Caki2 (cell line): ENCODE measurements at places on chromosomes 6 and 20. TPM values are rescaled to one million over a fixed set of nuclear protein-coding genes. Genes with fewer than 3 reads are reported as not detected.

The SMPDL3A gene
- total RNA-seq = 7.4 and 16.5 TPM in 2 replicates

The TXLNB gene
- not detected in 2 replicates for total RNA-seq

GRCh38 chr6:131523988-131524673 lies 48.9 kb upstream of the ARG1 start:
- no peak for DNase-seq

- no peak for DNase-seq
Observed at GRCh38 chr6:133843098-133843497, 45.8 kb upstream of the TCF21 start.

DNA sequence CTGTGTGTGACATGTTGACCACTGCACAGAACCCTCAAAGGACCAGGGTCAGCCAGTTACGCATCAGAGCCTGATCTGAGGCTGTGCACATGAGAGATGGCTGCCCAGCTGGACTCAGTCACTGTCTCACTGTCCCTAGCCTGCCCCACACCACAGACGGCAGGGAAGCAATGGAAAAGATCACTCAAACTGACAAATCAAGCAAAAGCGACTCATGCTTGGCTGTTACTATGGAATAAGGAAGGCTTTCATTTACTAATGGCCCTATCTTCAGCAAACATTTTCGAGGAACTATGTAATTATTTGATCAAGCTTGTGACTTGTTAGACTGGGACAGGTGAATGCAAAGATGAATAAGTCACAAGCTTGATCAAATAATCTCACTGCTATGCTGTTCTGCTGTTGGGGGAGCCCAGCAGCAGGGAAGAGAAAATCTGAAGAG lies 137.0 kb downstream of the SLC23A2 start:
- DNase-seq = peak; percentile 36
